ENCODE measurements at places on chromosomes 2 and 18.

GRCh38 chr18:48295586-48296311 is 113.4 kb downstream of the ZBTB7C start:
- no peak for DNase-seq

GRCh38 chr2:183605440-183605839 is 481.2 kb downstream of the NUP35 start:
- DNase-seq = no peak

- no peak for DNase-seq
These were observed 16.0 kb upstream of the TMEM37 start for GRCh38 chr2:119415630-119416029.

GRCh38 chr2:10286216-10287037 is 16.3 kb upstream of the HPCAL1 start:
- DNase-seq = peak; percentile 48

DNA sequence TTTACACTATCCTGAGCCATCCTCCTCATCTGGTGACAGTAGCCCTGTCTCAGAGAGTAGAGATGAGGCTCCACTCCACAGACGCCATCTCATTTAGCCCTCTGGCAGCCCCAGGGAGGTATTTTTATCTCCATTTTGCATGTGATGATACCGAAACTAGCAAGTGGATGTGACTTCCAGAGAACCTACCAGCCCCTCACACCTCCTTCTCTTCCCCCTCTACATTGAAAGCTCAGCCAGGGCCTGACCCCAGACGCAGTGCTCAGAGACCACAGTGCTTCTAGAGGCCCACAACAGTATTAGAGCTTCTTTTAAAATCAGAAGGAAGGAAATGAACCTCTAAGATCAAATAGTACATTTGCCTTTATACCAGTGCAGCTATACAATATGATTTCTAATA is 8.3 kb downstream of the GYPC start:
- DNase-seq = no peak

DNA sequence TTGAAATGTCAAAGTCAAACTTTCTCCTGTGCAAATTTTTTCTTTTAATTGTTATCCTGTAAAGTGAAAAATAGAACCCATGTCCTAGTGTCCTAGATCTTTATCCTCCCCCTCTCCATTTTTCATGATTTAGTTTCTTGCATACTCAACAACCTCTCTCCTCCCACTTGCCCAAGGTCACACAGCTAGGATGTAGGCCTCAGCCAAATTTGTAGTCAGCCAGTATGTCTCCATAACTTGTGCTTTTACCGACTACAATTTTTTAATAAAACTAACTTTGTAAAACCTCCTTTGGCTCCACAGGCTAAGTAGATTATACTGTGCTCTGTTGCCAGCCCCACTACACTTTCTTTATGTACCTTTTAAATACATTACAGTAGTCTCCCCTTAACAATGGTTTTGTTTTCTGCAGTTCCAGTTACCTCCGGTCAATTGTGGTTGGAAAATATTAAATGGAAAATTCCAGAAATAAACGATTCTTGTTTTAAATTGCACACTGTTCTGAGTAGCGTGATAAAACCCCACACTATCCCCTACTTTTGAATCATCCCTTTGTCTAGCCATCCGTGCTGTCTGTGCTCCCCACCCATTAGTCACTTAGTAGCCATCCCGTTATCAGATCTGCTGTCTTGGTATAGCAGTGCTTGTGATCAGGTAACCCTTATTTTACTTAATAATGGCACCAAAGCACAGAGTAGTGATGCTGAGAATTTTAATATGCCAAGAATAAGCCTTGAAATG is 22.8 kb downstream of the GULP1 start:
- DNase-seq = no peak

GRCh38 chr2:237507512-237507911 is 20.5 kb downstream of the MLPH start:
- no peak for DNase-seq

DNA sequence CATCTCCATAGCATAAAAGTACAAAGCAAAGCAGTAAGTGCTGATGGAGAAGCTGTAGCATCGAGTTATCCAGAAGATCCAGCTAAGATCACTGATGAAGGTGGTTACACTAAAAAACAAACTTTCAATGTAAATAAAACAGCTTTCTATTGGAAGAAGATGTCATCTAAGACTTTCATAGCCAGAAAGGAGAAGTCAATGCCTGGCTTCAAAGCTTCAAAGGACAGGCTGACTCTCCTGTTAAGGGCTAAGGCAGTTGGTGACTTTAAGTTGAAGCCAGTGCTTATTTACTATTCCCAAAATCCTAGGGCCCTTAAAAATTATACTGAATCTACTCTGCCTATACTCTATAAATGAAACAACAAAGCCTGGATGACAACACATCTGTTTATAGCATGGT is 44.0 kb downstream of the METTL8 start:
- no peak for DNase-seq

DNA sequence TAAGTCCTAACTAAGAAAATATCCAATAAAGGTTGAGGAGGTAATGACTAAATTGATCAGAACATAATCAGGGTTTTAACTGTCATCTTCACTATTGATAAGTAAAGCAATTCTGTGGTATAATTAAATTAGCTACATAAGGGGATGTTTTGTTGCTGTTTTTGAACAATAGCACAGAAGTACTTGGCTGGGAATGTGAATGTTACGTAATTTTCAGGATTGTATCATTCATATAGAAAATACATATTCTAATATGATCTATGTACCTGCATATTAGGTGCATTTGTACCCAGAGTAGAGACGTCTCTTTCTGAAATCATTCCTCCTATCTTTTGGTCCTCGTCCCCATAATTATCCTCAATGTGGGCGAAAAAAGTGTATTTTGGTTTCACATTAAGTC is 109.0 kb downstream of the PIEZO2 start:
- no peak for DNase-seq

- DNase-seq = peak; percentile 20
These were observed 43.6 kb downstream of the LYPD6B start for GRCh38 chr2:149082079-149082478.

GRCh38 chr18:5890331-5891183 is 4.8 kb downstream of the TMEM200C start:
- DNase-seq = peak; percentile 64

GRCh38 chr18:22846088-22846683 is 86.9 kb upstream of the RBBP8 start:
- DNase-seq = no peak

DNA sequence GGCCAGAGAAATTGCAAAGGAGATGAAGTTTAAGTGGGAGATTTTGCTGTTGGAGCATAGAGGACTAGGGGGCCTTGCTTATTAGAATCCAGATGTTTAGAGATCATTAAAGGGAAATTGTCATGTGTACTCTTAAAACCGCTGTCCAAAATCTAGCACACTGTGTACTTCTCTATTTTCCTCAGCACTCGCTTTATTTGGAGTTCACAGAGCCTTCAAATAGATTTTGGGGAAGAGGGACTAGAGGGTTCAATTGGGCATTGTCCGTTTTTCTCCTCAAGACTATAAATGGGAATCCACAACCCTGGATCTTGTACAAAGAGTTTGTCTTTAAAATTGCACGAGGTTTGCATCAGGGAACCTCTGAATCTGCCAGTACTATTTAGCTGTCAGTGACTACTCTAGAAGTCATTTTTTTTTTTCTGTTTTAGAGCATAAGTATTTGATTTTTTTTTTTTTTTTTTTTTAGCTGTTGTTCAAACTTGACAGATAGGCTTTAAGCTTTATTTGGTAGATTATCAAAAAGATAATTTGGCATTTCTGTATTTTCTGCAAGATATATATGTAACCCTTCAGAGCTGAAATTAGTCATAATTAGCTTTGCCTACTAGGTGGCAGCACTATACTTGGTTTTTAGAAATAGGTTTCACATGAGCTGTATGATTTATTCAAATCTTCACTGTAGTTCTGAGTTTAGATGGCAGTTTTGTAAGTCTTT is 14.2 kb downstream of the PMS1 start:
- DNase-seq = peak; percentile 47

DNA sequence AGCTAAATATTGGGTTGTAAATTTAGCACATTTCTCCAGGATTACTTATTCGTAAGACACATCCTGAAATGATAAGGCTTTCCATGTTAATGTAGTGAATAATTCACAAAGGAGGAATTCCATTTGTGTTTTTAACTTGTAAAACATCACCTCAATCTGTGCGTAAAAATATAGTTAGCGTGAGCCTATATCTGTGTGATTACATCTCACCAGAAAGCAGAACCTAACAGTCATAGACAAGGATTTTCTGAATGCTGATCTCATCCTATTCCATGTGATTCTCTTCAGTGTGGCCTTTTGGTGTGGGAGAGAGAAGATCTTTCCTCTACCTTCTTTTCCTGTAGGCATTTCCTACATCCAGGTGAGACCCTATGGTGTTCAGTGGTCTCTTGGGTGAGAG is 263.2 kb upstream of the RASGRP3 start:
- DNase-seq = peak; percentile 17

- no peak for DNase-seq
These were observed 264.4 kb downstream of the LOXHD1 start for GRCh38 chr18:46392576-46392975.

DNA sequence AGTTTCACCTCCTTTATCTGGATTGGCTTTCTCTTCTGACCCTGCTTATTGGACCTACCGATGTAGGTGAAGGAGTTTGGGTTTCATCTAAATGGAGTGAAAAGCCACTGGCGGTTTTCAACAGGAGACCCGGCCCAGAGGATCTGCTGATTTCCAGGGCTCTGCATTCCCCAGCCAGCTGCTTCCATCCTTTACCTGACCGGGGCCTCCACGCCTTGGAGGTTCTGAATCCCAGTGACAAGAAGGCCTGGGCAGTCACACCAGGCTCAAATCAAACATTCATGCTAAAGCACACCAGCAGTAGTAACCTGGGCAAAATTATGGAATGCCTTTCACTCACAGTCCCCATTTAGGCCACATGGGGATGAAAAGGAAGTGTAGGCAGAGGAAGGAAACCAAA is 30.0 kb upstream of the RTTN start:
- DNase-seq = no peak

DNA sequence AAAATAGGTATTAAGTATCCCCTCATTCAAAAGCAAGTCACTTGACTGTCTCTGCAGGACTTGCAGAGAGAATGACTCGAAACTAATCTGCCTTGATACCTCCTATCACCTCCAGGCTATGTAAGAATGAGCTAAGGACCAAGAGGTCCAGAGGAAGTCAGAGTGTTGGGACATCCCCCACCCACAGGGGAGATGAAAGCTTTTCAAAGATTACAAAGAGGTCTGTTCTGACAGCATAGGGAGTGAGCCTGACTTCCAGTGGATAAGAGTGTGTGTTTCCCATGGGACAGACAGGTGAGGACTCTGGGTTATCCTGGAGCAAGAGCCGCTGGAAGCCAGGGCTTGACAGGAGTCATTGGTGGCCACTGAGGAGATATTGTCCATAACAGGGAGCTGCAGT is 85.0 kb upstream of the TACR1 start:
- DNase-seq = peak; percentile 63

GRCh38 chr2:160278879-160279177 is 78.8 kb upstream of the ITGB6 start:
- peak; percentile 31 for DNase-seq

DNA sequence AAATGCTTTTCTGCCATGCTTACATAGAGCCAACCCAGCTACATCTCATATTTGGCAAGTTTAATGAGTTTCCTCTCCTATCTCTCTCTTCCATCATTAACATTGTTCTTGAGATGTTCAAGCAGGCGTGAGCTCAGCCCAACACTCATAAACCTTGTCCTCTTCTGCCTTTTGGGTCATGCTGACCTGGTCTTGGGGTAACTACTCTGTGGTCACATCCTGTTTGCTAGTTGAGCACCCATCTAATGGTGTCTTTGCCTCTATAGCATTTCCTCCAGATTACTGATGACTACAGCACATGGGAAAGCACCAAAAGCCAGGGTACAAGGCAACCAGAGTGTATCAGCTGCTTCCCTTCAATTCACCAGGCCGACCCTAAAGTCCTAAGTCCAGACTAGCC is 366.9 kb upstream of the HNRNPA3 start:
- DNase-seq = no peak

GRCh38 chr2:235564884-235565530 is 71.2 kb downstream of the AGAP1 start:
- no peak for DNase-seq

GRCh38 chr2:156065912-156066311 is 266.6 kb downstream of the NR4A2 start:
- peak; percentile 26 for DNase-seq

GRCh38 chr2:176421297-176422050 is 152.2 kb downstream of the MTX2 start:
- DNase-seq = no peak

- DNase-seq = peak; percentile 50
These were observed 143.1 kb upstream of the TTC39C start for GRCh38 chr18:23871410-23871809.

GRCh38 chr2:213787869-213788268 is 503.6 kb downstream of the SPAG16 start:
- no peak for DNase-seq

DNA sequence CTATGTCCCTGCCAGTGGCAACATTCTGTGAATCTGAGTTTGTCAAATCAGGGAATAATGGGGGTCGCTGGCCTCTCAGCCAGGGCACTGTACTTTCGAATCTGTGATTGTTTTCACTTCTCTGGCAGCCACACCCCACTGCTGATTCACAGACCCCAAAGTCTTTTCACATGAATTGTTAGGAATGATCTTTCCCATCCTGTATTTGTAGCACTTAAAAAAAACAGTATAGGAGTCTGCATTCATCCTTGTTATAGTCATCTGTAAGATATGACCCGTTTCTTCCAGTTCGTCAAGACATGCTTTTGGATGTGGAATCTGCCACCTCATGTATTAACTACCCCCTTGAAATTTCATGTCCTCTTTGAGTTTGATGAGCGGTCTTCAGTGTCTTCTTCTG is 928 bp downstream of the NAGK start:
- DNase-seq = no peak

- peak; percentile 6 for DNase-seq
These were observed 114.4 kb upstream of the DTNA start for GRCh38 chr18:34595690-34596089.

- DNase-seq = no peak
These were observed 80.3 kb downstream of the TSHZ1 start for GRCh38 chr18:75290737-75291358.

GRCh38 chr2:240796543-240797499 is 23.2 kb downstream of the KIF1A start:
- no peak for DNase-seq

GRCh38 chr2:60528281-60529020 is 25.0 kb downstream of the BCL11A start:
- DNase-seq = peak; percentile 92

Measured in suppressor macrophage treated with lipopolysaccharide for 1 hour (primary cell).